AG09319 (cell line): ENCODE measurements at places on chromosomes 7 and 10.

DNA sequence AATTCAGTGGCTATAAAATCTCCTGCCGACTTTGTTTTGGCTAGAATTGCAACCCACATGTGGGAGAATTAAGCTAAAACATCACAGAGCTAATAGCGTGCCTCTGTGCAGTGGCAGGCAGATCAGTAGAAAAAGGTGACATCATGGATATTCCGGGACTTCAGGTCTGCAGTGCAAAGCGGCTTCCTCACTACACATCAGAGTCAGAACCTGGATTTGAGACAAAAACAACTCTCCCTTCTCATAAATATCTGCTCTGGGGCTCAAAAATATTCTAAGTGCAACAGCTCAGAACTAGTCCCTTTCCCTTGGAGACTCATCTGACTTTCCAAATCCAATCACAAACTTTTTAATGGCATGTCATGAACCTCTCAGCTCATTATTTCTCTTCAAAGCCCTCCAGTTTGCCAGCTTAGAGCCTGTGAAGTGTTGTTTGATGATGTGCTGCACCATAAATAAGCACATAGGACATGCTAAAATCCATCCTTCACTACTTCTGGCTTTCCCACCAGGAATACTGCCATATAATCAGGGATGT is 337.1 kb downstream of the RNLS start:
- no peak for DNase-seq

GRCh38 chr7:41104631-41105030 is 598.3 kb downstream of the INHBA start:
- DNase-seq: no peak

- DNase-seq: peak; percentile 65
Observed at GRCh38 chr10:49568235-49568634, 29.3 kb upstream of the ERCC6 start.

DNA sequence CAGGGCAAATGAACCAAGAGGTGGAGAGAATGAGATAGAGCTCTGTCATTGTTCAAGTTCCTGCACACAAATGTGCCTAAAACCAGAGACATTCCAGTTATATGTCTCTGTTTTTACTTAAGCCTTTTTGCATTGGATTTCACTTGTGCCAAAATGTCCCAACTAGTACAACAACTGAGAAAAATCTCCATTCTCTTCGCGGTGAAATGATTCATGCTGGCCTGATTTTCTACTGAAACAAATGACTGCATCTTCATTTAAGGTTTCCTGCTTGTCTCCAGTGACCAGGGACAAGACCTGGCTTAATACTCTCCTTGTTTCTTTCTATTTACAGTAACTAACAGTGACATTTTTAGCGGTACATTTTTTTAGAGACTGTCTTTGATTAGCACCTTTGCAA is 714.9 kb downstream of the KCNMA1 start:
- DNase-seq: no peak
